HTR-8/SVneo (cell line): ENCODE measurements at places on chromosomes 5 and 9.

DNA sequence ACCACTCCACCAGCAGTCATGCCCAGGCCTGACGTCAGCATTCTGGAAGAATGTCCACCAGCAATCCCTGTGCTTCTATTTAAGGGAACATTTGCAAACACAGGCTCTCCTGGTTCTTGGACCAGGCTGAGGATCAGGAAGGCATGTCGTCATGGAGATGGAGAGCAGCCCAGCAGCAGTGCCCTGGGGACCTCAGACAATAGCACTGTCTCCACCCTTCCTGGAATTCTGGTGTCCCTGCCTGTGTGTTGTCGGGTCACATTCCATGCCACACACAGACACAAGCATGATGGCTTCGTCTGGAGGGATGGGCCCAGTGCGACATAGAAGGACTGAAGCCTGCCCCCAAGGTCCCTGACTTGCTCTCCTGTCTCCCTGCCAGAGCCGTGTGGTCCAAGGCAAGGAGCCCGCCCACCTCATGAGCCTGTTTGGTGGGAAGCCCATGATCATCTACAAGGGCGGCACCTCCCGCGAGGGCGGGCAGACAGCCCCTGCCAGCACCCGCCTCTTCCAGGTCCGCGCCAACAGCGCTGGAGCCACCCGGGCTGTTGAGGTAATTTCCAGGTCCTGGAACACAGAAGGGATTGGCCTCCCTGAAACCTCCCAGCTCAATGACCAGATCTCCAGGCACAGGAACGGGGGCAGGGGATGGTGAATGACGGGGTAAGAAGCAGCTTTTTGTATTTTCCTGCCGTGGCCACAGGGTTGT lies 43.8 kb downstream of the STOM start:
- DNase-seq, result no peak

GRCh38 chr9:97873425-97873824 lies 20.4 kb downstream of the FOXE1 start:
- no peak for DNase-seq

DNA sequence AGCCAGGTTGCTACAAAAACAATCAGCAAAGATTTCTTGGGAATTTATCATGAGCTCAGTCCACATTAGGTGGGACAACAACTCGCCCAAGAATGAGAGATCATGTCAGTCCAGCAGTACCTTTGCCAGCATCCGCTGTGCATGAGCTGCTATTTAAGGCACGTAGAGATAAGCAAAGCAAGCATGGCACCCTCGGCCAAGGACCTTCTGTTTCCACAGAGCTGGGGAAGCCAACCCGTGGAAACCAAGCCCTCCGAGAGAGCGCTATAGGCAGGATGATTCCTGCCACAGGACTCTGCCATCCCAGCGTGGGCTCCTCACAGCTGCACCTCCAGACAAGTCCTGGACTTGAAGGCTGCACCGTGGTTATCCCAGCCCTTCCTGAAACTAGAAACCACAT lies 189.5 kb upstream of the PPP1R26 start:
- no peak for DNase-seq

- no peak for DNase-seq
Observed at GRCh38 chr5:155299386-155300005, 285.9 kb downstream of the KIF4B start.

GRCh38 chr9:69815313-69815712 lies 5.3 kb upstream of the CFAP95 start:
- no peak for DNase-seq

GRCh38 chr9:90942555-90942954 lies 140.9 kb downstream of the SYK start:
- peak; percentile 34 for DNase-seq

DNA sequence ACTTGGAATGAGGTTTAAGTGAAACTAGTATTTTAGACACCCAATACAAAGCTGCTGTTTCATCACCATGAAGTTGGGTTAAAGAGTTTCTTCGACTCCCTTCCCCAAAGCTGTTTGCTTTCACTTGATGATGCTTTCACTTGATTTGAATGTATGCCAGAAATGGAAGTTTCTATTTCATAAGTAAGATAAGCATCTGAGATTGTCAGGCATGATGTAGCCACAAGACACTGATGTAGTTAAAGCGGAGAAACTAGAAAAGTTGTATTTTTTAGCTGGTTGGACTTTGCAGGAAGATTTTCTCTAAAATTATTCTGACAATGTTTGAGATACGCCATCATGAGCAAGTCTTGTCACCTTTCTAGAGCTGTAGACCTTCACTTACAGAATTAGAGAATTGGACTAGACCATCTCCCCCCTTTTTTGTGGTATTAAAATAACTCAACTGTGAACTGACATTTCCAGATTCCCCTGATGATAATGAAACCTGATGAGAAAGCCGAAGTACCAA lies 20.0 kb downstream of the MOCS2 start:
- DNase-seq, result no peak

- DNase-seq, result no peak
Observed at GRCh38 chr9:1383899-1384455, 333.8 kb downstream of the DMRT2 start.

DNA sequence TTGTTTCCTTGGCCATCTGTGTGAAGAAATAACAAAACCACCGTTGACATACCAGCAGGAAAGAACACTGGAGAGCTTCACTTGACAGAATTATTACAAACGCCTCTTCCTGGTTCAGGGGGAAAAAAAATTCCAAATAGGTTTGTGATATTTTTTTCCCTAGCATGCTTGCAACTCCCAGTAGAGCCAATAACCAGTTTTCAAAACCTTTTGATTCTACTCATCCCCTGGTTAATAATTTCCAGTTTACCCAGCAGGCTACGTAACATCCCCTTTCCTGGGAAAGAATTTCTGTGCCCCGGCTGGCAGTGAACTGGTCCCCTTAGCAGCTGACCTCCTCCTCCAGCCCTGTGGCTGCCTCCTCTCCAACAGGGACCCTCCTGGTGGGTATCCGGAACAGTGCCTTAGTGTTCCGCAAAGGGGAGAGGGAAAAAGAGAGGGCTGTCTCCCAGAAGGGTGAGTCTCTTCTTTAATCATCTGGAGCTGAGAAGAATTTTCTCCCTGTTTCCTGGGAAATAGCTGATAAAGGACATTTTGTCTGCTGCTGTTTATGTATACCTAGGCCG lies 72.8 kb upstream of the BOD1 start:
- no peak for DNase-seq

- no peak for DNase-seq
Observed at GRCh38 chr5:40233268-40233667, 446.4 kb upstream of the PTGER4 start.

DNA sequence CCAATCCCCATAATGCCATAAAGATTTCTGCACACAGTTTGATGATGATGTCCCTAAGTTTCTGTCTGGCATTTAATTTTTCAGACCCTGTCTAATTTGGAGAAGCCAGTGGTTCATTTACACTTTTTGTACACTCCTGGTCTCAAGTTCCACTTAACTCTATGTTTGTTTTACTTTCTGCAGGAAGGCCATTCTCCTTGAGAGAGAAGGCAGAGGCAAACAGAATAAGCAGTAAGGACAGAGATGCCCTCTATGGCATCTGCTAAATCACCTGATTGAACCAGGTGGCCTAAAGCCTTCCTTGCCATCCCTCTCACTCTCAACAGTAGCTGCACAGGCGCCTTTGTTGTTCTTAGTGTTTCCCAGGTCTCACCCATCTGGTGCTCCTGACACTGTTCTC lies 86.1 kb upstream of the LRRTM2 start:
- no peak for DNase-seq

DNA sequence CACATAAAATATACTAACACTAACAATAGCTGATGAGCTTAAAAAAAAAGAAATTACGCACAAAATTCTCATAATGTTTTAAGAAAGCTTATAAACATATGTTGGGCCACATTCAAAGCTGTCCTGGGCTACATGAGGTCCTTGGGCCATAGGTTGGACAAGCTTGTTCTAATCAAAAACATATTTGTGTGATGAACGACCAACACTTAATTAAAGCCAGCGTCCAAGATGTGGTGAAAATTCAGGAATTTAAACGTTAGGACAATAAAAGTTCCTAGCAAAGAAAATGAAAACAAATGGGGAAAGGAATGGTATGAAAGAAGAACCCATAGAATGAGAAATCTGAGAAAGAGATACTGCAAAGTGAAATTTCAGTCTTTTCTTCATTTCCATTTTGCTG lies 429.6 kb upstream of the DMAC1 start:
- no peak for DNase-seq

GRCh38 chr5:168047043-168047668 lies 244.3 kb upstream of the WWC1 start:
- DNase-seq, result peak; percentile 71

- no peak for DNase-seq
Observed at GRCh38 chr5:35160486-35161116, 69.7 kb downstream of the PRLR start.

GRCh38 chr5:92912283-92912682 lies 668.7 kb downstream of the NR2F1-AS1 start:
- no peak for DNase-seq

GRCh38 chr9:74645007-74645639 lies 148.0 kb downstream of the RORB start:
- DNase-seq, result no peak

GRCh38 chr9:84866396-84867175 lies 197.1 kb downstream of the NTRK2 start:
- no peak for DNase-seq

DNA sequence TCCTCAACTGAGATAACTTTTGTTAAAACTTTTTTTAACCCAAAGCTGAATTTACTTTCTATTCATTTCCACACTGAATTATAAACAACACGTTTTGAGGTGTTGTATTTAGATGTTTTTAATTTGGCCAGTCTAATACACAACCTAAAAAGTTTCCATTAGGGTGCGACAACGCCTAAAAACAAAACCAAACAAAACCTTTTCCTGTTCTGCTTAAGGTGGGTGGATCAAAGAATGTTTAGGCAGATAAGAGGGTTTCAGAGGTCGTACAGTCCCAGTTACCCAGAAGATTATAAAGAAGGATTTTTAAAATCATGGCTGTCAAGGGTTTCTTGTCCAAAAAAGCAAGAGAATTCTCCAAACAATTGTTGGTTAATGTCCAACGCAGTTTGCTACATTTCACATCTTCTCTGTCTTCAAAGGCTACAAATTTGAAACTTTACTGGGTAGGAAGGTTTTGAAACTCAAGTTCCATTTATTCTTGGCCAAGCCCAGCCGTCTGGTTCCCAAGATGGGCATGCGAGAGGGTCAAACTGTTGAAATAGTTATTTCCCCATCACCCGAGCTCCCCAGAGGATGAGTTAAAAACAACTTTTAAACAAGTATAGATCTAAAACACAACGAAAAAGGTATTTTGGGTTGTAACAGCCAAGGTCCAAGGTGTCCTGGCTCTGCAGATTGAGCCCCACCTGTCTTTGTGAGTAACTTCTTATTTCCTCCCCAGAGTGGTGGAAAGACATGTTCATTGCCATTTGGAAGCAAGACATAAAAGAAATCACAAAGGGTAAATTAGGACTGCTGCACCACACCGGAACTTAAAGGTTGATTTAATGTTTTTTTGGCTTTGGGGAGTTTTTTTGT lies 122.8 kb upstream of the MAP3K1 start:
- DNase-seq, result no peak

GRCh38 chr9:14520341-14520740 lies 172.9 kb downstream of the ZDHHC21 start:
- no peak for DNase-seq

- DNase-seq, result no peak
Observed at GRCh38 chr5:45277860-45278259, 418.3 kb downstream of the HCN1 start.

- no peak for DNase-seq
Observed at GRCh38 chr9:36880075-36880474, 154.0 kb downstream of the PAX5 start.

GRCh38 chr9:138073408-138073807 lies 195.8 kb downstream of the CACNA1B start:
- no peak for DNase-seq

DNA sequence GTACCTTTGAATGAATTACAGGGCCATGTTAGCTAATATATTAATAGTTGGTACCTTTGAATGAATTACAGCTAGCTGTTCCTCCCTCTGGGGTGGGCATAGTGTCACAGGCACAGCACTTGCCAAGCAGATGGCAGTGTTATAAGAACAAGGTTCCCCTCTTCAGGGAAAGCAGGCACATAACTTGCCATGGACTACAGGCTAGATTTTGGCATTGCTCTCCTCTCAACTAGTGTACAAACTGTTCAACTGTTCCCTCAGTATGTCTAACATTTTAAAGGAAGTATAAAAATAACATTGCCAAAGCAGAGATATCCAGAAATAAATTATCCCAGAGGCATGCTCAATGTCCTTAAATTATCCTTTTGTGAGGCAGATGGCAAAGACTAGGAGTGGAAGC lies 33.7 kb downstream of the ABITRAM start:
- DNase-seq, result no peak

- peak; percentile 45 for DNase-seq
Observed at GRCh38 chr9:134326724-134327601, 708 bp downstream of the RXRA start.

DNA sequence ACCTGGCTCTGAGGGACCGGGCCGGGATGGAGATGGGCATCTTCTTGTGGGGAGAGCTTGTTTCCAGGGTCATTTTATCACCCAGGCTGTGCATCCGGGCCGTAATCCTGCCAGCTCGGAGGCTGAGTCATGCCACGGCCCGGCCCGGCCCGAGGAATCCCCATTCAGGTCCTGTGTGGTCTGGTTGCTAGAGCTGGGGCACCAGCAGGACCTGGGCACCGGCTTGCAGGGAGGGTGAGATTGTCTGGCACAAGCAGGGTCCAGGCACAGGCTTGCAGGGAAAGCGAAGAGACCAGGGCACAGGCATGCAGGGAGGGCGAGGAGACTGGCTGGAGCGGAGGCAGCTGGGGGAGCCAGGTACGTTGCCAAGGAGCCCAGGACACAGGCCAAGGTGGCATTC lies 106.8 kb downstream of the RXRA start:
- DNase-seq, result no peak

GRCh38 chr5:179417696-179418095 lies 72.4 kb upstream of the ADAMTS2 start:
- no peak for DNase-seq

DNA sequence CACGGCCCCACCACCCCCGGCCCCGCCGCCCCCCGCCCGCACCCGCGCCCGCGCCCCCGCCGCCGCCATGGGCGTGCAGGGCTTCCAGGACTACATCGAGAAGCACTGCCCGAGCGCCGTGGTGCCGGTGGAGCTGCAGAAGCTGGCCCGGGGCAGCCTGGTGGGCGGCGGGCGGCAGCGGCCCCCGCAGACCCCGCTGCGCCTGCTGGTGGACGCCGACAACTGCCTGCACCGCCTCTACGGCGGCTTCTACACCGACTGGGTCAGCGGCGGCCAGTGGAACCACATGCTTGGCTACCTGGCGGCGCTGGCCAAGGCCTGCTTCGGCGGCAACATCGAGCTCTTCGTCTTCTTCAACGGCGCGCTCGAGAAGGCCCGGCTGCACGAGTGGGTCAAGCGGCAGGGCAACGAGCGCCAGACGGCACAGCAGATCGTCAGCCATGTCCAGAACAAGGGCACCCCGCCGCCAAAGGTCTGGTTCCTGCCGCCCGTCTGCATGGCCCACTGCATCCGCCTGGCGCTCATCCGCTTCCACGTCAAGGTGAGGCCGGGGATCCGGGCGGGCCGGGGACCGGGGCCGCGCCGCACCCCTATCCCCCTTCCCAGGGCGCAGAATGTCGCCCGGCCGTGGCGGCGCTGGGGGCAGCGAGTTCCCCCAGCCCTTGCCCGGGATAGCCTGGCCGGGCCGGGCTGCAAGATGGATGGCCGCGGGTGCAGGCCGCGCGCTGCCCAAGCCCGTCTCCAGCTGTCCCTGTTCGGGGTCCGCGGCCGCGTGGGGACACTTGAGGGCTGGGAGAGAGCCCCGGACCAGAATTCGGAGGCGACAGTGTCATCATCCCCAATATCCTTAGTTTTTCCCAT lies 594 bp downstream of the FAM120A start:
- DNase-seq, result no peak
